Hippocampal formation (tissue), 2 donors: ENCODE measurements at places on chromosomes 5 and 9.

GRCh38 chr5:140342287-140342686, 4.1 kb downstream of the HBEGF start:
- no peak for DNase-seq

DNA sequence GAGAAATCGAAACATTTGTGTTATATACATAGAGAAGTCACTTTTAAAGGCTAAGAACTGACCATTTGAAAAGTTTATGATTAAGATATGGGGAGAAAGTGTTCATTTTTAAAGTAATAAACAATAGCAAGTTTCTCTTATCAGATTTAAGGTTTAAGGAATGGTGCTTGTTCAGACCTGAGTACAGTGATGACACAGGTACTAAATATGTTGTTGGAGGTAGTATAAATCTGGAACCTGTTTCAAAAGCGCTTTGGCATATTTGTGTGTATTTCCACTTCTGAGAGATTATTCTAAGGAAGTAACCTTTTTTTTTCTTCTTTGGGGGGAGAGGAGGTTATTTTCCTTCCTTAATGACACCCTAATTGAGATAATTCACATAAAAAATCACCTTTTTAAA, 18.4 kb downstream of the CDC42SE2 start:
- DNase-seq: no peak

DNA sequence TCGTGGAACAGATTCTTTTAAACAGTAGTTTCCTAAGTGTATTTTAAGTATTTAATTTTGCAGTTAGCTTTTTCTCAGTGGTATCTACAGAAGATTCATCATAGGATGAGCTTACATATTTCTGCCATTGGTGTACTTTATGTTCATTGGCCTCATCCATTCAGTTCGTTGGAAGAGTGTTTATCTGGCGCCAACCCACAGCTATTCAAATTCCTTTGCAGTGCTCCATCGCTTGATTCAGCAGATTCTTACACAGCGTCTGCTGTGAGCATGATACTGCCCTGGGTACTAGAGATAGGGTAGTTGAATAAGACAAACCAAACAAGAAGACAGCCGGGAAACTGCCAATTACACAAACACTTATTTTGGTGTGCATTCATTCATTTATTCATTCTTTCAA, 55.1 kb downstream of the NUP214 start:
- DNase-seq: no peak

GRCh38 chr5:84085387-84086041, 299.2 kb downstream of the EDIL3 start:
- no peak for DNase-seq

GRCh38 chr5:124655921-124656511, 90.4 kb downstream of the ZNF608 start:
- DNase-seq: no peak

GRCh38 chr5:145780982-145781381, 54.2 kb downstream of the PRELID2 start:
- DNase-seq: no peak

- no peak for DNase-seq
These were observed 40.5 kb upstream of the HMGCS1 start for GRCh38 chr5:43353668-43354067.

DNA sequence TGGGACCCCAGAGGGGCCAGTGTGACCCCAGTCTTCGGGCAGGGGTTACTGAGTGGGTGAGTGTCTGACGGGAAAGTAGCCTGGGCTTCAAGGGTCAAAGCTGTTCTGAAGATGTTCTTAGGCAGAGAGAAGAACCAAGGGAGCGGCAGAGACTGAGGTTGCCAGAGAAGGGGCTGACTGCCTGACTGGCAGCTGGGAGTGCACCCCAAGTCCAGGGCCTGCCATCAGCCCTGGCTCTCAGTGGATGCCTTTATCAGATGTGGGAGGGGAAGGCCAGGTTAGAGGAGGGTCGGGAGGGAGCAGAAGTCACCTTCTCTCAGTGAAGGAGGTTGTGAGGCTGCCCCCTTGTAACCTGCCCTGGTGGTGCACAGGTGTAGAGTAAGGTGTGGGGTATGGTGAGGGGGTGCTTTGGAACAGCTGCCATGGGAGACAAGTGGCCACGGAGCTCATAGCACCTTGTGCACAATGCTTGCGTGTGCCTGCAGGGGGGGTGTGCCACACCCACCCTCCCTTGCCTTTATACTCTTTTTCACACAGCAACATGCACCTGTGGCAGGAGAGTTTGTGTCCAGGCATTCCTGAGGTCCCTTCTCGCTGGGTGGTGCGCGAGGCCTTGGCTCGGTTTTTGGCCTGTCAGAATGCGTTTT, 18.9 kb downstream of the RALGPS1 start:
- no peak for DNase-seq
